Neural crest cell (in vitro differentiated cells): ENCODE measurements at places on chromosomes 6 and 20. TPM values are rescaled to one million over a fixed set of nuclear protein-coding genes. Genes with fewer than 3 reads are reported as not detected.
A peak's percentile ranks its signal among the peaks of the same experiment; 100 is the strongest.

DNA sequence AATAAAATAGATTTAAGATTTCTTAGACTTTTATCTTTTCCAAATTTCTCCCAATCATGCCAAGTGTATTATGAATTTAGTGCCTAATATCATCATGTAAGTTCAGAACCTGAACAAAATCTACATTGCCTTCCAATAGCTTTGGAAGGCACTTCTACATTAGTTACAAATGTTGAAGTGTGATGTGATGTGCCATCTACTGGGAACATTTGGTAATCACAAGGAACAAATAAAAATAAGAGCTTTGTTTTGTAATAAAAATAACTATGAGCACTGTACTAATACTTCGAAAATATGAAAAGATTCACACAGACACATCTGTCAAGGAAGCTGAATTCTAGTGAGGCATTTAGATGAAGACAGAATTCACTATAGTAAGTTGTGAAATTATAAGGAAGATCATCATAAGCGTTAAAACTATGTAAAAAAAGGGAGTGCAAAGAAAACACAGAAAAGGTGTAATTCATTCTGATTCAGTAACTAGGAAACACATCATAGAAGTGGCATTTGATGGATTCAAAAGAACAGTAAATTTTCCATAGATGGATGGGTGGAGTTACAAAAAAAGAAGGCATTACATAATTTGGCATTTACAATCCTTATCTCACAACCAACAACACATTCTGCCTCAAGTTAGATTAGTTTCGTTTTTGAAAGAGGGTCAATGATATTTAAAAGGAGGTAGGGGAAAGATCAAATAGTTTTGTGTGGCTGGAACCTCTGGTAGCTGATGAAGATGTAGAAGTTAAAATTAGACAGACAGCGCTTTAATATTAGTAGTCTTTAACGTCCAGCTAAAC, 161.0 kb downstream of the ASCC3 start:
- DNase-seq, result no peak
- H3K36me3 ChIP-seq, result peaks cover 4% of the 10 kb centered on the region
- H3K27me3 ChIP-seq, result no peaks in the 10 kb centered on the region
- H3K4me3 ChIP-seq, result no peak overlapping the region
- H3K27ac ChIP-seq, result no peak overlapping the region
- peaks cover 12% of the 10 kb centered on the region for H3K4me1 ChIP-seq

SLC13A3 gene
- 6.1 and 6.7 TPM in 2 replicates for total RNA-seq

DNA sequence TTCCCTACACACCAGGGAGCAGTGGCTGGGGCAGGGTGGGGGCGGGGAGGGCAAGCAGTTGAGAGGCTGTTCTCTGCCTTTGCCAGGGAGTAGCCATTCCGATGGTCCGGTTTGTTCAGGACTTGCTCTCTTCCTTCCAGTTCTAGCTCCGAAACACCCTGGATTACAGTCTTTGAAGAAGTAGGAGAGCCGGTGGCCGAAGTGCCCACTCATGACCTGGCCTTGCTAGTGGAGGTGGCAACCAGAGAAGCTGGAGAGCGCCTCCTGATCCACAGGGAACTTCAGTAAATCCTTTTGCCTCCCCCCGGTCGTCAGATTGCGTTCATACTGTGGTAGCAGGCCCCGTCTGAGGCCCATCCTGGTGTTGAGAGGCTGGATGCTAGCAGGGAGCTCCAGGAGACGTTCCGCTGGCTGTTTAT, 92.8 kb downstream of the ARID1B start:
- H3K4me1 ChIP-seq, result peaks cover 48% of the 10 kb centered on the region
- peaks cover 3% of the 10 kb centered on the region for H3K36me3 ChIP-seq
- DNase-seq, result no peak
- no peaks in the 10 kb centered on the region for H3K27me3 ChIP-seq
- H3K4me3 ChIP-seq, result no peak overlapping the region

DNA sequence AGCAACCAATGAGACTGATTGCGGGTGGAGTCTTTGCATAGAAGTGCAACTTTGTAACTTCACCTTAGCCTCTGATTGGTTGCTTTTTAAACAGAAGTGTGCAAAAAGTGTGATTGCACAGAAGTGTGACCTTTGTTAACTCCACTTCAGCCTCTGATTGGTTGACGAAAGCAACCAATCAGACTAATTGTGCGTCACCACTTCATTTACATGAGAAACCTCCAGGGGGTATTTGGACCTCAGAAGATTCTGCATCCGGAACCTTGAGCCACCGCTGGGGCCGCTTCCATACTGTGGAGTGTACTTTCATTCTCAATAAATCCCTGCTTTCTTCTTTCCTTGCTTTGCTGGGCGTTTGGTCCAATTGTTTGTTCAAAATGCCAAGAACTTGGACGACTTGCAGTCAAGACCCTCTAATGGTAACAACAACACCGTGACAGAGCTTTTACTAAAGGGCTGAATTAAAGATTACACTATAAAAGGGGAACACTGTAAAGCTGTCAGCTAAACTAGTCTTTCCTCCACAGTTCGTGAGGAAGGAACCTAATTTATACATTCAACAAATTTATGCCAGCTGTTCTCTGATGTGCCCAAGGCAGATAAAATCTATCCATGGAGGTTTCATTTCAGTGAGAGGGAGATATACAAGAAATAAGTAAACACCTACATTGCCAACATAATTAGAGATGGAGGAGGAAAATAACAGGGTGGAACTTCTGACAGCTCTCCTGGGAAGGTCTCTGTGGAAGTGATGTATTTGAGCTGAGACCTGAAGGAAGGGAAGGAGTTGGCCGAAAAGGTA, 1.4 kb upstream of the HECA start:
- no peak overlapping the region for H3K27ac ChIP-seq
- peaks cover 4% of the 10 kb centered on the region for H3K27me3 ChIP-seq
- peaks cover 17% of the 10 kb centered on the region for H3K4me1 ChIP-seq
- no peak for DNase-seq

DNA sequence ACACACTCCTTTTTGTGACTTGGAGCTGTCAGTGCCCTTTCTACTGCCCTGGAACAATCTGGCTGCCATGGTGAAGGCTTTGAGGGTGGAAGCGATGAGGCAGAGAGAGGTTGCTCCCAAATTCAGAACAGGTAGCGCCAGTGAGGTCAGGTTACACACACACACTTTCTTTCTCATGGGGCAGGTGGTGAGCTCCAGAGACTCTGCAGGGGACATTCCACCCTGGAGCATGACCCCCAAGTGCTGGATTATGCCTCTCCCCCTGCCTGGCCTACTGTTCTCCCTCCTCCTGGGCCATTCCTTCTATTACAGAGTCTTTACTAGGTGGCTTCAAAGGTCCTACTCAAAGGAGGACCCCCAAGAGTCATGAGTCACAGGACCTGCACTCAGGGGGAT, 98.0 kb downstream of the EYA2 start:
- no peak overlapping the region for H3K27ac ChIP-seq
- H3K36me3 ChIP-seq, result no peaks in the 10 kb centered on the region
- peaks cover 27% of the 10 kb centered on the region for H3K4me1 ChIP-seq
- no peak for DNase-seq
- peaks cover 7% of the 10 kb centered on the region for H3K27me3 ChIP-seq

GRCh38 chr20:38453941-38454340, 18.7 kb upstream of the RALGAPB start:
- DNase-seq, result no peak
- no peak overlapping the region for H3K4me3 ChIP-seq

SRMS gene
- not detected in 2 replicates for total RNA-seq

DNA sequence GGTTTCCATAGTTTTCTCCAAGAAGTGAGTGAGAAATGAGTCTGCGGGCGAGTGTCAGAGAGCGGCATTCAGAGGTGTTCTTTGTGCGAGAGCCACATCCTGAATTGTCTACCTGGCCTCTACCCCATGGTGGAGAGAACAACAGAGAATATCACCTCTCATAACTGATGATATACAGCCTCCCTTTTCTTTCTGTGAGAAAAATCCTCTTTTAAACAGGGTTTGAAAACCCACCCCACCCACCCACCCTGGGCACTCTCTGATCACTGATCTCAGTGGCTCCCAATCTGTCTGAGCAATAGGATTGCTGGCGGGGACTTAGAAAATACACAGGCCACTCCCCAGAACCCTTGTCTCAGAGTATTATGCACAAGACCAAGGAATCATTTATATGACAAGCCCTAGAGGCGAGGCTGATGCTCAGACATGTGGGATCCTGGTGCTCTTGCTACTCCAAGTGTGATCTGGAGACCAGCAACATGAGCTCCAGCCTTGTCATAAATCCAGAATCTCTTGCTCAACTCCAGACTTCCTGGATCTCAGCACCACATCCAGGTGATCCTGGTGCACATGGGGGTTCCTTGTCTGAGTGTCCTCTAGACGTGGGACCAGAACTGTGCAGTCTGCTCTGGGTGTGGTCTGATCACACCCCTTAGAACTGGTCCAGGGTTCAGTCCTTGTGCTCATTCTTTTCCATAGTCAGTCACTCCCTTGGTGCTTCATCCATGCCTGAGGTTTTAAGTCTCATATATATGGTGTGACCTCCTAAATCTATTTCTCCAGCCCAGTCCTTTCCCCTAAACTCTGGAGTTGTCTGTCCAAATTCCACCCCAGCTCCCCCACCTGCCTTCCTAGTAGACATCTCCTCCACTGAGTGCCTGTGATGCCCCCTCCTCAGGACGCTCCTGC, 5.3 kb downstream of the HLA-B start:
- DNase-seq, result no peak
- H3K4me1 ChIP-seq, result peaks cover 17% of the 10 kb centered on the region
- H3K27ac ChIP-seq, result no peak overlapping the region
- H3K27me3 ChIP-seq, result peaks cover 83% of the 10 kb centered on the region

YIPF3 gene
- 85.7 and 93.0 TPM in 2 replicates for total RNA-seq

DNA sequence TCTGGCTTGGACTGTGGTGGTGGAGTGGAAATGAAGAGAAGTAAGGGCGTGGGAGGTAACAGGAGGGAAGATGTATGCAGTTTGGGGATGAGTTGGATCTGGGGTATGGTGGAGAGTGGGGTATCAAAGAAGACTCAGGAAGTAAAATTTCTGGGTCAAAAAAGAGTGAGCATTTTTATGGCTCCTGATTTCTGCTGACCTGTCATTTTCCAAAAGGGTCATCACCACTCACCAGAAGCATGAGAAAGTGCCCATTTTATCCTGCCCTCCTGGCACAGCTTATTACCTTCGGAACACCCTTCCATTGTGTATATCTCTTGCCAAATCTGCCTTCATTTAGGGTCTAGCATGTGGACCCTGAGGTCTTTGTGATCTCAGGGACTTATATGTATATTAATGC, 17.3 kb downstream of the TOX2 start:
- no peak for DNase-seq
- H3K36me3 ChIP-seq, result no peaks in the 10 kb centered on the region
- no peak overlapping the region for H3K27ac ChIP-seq
- H3K4me3 ChIP-seq, result no peak overlapping the region

CCN6 gene
- total RNA-seq, result not detected in 2 replicates

GRCh38 chr20:34215711-34216381, 25.4 kb upstream of the ASIP start:
- DNase-seq, result peak; percentile 78
- peak overlapping the region; percentile 94 for H3K27ac ChIP-seq
- no peaks in the 10 kb centered on the region for H3K36me3 ChIP-seq
- H3K4me3 ChIP-seq, result no peak overlapping the region

DNA sequence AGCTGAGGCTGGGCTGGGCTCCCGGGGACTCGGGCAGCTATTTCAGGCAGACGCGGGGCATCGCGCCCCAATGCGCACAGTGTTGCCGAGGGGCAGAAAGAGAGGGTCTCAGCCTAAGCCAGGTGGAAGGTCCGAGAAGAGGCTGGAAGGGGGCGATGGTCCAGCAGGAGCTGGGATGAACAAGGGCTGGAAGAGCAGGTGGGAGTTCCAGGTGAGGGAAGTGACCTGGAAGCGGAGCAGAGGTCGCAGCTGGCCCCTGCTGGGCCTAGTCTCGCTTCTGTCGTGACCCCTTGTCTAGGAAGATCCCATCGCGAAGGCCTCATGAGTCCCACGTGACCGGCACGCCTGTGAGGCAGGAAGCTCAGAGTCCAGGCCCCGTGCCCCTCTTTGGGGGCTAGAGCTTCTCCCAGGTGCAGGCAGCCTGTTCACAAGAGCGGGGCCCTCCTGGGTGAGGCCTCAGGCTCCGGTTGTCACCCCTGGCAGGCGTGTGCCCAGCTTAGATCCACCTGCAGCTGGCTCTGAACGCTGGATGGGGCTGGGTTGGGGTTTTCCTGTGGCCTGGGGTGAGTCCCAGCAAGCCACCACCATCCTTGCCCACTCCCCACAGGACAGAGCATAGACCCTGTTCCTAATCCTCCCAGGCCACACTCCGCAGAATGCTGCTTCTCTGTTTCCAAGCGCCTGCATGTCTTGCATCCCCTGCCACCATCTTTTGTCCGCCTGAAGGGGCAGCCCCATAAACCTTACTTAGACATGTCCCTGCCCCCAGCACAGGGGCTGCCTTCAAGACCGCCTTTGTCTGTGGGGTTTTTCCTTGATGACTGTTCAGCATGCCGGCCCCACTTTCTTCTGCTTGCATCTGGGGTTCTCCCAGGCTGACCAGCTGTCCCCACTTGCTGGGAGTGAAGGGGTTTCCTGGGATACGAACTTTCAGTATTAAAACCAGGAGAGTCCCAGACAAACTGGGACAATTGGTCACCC, 15.1 kb downstream of the SLC22A3 start:
- H3K4me3 ChIP-seq, result no peak overlapping the region
- no peaks in the 10 kb centered on the region for H3K36me3 ChIP-seq

MYMX gene
- total RNA-seq, result not detected in 2 replicates

- H3K4me1 ChIP-seq, result no peaks in the 10 kb centered on the region
- H3K4me3 ChIP-seq, result no peak overlapping the region
- no peak for DNase-seq
- no peak overlapping the region for H3K27ac ChIP-seq
- H3K36me3 ChIP-seq, result no peaks in the 10 kb centered on the region
Measured at GRCh38 chr6:741410-742339, 48.7 kb upstream of the EXOC2 start.

DNA sequence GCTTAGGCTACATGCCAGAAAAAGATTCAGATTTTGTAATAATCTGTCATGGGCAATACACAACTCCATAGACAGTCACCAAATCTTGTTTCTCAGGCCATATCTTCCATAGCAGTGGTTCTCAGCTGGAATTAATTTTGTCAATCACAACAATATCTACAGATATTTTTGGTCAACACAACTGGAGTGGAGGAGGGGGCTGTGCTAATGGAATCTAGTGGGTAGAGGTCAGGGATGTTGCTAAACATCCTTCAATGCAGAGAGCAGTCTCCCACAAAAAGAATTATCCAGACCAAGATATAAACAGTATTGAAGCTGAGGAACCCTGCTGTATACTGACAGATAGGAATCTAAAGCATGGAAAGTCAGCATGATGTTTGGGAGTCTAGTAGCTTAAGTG, 174.6 kb downstream of the UBE3D start:
- H3K4me1 ChIP-seq, result no peaks in the 10 kb centered on the region
- no peaks in the 10 kb centered on the region for H3K27me3 ChIP-seq
- peaks cover 3% of the 10 kb centered on the region for H3K36me3 ChIP-seq
- H3K4me3 ChIP-seq, result no peak overlapping the region
- no peak overlapping the region for H3K27ac ChIP-seq
- no peak for DNase-seq

- H3K4me1 ChIP-seq, result no peaks in the 10 kb centered on the region
- no peak for DNase-seq
- H3K4me3 ChIP-seq, result no peak overlapping the region
- H3K27me3 ChIP-seq, result no peaks in the 10 kb centered on the region
- H3K27ac ChIP-seq, result peak overlapping the region; percentile 69
Measured at GRCh38 chr6:158500016-158500735, 59.7 kb upstream of the TMEM181 start.
